ENCODE measurements at places on chromosomes 5 and 9.
A peak's percentile ranks its signal among the peaks of the same experiment; 100 is the strongest.

DNA sequence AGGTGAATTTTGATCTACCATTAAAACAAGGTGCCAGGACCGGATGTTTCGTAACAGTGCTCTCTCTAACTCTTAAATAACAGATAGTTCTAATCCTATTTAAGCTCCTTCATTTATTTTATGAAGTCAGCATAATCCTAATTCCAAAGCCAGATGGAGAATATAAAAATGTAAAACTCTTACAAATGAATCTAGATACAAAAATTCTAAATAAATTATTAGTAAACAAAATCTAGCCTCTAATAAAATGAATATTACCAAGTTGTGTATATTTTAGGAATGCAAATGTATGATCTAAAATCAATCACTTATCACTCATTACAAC, 32.4 kb upstream of the IL33 start:
- DNase-seq: no peak

- no peak for DNase-seq
Observed at GRCh38 chr9:18920141-18921084, 112.6 kb downstream of the SAXO1 start.

DNA sequence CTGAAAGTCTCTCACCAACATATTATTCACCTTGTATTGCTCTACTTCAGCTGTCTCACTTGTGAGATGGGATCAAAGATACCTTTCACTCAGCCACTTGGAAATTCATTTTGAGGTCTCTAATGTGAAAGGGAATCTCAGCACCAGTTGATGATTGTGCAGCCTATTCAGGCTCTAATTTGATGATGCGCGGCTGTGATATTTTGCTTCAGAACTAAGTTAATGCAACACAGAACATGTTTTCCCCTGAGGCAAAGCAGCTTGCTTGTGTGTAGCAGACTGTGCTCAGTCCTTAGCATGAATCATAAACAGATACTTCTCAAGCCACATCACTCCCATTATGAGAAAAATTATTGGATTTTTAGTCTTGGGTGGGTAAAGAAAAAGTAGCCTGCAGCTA, 378.8 kb downstream of the OSTF1 start:
- no peak for DNase-seq

DNA sequence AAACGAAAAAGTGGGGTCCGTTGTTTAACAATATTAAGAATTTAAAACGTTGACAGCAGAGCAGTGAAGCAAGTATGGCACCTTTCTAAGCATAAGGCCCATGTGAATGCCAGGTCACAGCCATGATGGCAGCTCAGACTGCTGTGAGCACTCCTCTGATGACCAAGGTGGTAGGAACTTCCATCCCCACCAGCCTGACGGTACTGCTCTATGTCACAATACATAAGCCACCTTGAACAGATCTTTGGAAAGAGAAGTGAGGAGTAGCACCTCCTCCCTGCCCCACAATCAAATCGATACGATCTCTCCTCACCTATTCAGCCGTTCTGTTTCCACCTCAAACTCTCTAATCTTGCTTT, 105.9 kb downstream of the DCP2 start:
- no peak for DNase-seq

- DNase-seq: no peak
Observed at GRCh38 chr5:84436866-84437265, 52.2 kb upstream of the EDIL3 start.

DNA sequence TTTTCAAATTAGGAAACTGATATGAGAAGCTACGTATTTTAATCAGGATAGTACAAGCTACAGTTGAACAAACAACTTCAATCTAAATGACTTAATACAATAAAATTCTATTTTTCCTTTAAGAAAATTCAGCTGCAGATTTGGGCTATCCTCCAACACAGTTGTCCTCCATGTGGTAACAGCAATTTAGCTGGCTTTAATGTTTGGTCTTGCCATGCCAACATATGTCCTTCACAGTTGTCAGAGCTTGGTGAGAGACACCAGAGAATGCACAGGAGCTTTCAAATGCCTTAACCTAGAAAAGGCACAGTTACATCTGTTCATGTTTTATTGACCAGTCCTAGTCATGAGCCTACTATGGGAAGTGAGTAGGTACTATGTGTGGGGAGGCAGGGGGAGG, 10.8 kb downstream of the FAM174A start:
- DNase-seq: no peak

DNA sequence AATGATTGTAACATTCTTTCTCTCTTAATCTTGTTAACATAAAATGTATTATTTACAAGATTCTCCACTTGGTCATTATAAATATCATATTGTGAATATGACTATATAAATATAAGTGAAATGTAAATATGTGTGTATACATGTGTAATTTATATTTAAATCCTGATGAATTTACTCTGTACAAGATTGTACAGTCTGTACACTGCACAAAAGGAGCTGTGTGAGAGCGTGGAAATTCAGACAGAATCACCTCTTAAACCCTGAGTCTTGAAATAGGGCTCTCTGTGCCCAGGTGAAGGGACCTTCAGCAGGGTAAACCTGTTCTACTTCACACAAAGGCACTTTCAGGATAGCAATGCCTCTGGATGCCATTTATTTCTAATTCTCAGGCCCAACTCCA, 456.0 kb downstream of the SEMA5A start:
- no peak for DNase-seq

DNA sequence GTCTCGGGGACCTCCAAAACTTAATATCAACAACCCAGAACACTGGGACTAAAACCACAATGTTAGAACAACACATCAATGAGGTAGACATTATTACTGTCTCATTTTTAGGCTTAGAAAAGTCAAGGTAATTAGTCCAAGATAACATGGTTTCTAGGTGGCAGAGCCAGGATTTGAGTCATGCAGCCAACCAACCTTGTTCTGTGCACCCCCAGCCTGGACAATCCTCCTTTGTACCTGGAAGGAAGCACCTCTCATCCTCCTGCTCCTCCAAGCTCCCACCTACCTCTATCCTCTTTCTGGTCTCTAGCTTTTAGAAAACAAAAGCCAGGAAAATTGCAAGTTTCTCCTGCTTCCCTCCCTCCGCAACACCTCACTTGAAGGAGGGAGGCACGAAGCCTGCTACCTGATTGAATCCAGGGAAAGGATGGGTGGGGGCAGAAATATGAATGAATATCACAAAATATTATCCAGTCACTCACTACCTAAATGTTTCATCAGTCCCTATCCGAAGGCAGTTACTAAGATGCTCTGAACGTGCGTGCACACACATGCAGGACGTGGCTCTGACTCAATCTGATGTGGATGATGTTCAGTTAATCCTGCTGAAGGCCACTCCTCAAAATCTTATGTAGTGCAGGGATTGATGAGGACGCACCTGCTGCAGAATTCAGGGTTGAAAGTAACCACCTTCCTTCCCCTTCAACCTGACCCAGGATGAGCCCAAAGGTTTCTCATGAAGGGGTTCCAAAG, 26.3 kb upstream of the TTC1 start:
- DNase-seq: no peak

DNA sequence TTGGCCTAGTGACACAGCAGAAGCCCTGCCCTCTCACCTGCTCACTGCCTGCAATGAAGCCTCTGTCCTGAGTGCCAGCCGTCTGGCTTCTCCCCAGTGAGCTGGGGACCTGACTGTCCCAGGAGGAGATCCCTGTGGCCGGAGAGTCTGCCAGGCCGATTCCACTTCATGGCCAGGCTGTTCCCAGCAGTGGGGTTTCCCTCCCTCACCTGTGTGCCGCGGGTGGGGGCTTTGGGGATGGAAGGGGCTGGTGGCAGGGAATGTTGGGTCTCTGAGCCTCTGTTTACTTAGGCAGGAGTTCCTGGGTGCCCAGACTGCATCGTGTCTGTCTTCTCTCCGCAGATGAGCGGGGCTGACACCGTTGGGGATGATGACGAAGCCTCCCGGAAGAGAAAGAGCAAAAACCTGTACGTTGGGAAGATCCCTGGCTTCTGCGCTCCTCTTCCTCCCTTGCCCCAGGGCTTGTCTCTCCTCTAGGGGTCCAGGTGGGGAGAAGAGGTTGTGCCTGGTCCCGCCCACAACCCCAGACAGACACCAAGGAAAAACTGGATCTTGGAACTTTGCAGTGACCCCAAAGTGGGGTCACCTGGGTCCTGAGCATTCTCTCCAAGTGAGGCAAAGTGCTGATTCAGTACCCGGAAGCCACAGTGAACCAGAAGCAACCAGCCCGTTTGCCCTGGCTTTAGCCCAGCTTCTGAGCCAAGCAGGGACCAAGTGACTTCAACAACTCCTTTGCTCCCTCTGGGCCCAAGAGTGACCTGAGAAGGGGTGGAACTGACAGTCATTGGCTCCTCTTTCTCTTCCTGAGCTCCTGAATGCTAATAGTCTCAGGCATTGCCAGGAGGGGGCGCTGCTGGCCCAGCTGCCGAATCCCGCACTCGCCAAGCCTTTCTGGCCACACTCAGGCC, 127.7 kb downstream of the RGS3 start:
- DNase-seq: peak; percentile 80

DNA sequence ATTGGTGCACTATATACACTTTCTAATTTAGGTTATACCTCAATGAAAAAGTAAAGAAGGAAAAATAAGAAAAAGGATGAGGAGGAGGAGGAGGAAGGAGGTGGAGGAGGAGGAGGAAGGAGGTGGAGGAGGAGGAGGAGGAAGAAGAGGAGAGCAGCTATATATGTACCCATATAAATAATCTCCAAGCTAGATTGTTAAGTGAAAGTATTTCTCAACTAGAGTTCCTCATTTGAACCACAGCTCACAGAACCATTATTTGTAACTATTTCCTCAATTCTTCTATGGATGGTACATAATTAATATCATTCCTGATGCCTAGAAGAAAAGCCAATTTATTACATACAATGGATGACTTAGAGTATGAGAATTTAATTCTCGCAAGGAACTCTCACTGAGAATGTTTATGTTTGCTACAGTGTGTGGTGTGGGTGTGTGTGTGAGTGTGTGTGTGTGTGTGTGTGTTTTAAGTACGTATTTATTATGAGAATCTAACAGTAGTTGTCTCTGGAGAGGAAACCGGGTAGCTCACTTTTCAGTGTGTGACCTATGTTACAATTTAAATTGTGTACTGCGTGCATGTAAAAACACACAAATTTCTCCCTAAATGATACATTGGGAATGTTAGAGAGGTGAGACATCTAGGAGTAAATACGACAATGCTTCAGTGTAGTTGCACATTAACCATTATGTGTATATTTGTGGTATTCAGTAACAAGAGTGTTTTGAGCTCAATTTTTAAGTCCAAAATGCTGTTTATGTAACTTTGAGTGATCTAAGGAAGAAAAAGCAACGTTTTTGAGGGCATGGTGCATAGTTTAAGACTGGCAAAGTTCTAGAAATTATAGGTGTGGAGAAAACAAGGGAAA, 20.2 kb upstream of the NREP start:
- DNase-seq: peak; percentile 14

DNA sequence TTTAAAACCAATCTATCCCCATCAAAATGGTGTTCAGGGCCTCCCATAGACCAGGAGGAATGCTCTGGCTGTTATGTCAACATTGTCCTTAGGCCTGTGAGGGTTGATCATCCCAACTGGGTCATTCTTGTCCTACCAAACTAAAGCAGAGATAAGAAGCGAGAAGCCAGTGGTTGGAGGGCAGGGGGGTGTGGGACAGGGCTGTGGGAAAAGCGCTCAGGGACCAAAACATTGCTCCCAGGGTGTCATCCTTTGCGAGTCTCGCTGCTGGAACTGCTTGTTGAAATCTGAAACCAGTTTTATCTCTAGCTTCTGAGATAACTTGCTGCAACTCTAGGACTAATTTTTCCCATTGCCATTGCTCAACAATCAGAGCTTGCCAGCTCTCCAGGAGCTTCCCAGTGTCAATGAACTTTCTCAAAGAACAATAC, 48.1 kb downstream of the SPATA31C2 start:
- DNase-seq: no peak

DNA sequence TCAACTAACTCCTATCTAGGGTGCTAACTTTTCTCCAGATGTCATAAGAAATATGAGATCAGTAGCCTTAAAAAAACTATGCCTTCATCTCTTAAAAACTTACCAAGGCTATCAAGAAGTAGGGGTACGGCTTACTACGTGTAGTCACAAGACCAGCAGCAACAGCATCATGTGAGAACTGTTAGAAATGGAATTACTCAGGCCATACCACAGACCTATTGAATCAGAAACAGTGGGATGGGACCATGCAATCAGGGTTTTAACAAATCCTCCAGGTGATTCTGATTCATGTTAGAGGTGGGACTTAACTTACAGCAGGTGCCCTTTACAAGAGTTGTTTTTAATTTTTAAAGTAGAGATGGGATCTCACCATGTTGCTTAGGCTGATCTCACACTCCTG, 4.6 kb downstream of the IFNE start:
- peak; percentile 30 for DNase-seq

DNA sequence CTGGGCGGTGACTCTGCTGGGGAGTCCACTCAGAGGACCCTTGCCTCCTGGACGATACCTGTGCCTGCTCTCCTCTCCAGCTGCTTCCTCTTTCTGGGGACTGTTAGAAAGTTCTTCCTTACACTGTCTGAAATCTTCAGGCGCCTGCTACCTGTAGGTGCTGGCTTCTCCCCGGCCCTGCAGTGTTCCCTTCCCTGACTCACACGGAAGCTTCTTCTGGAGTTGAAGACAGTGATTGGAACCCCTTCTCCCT, 562 bp downstream of the GSN start:
- DNase-seq: peak; percentile 40

GRCh38 chr9:89555451-89556375, 49.1 kb upstream of the GADD45G start:
- no peak for DNase-seq

DNA sequence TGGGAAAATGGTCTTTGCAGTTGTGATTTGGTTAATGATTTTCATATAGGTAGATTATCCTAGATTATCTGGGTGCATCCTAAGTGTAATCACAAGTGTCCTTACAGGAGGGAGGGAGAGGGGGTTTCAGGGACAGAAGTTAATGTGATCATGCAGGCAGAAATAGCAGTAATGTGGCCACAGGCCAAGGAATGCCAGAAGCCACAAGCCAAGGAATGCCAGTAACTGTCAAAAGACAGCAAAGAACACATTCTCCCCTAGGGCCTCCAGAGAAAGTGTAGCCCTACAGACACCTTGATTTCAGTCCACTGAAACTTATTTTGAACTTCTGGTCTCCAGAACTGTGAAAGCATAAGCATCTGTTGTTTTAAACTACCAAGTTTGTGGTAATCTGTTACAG, 2074.5 kb downstream of the MAT2B start:
- DNase-seq: no peak

DNA sequence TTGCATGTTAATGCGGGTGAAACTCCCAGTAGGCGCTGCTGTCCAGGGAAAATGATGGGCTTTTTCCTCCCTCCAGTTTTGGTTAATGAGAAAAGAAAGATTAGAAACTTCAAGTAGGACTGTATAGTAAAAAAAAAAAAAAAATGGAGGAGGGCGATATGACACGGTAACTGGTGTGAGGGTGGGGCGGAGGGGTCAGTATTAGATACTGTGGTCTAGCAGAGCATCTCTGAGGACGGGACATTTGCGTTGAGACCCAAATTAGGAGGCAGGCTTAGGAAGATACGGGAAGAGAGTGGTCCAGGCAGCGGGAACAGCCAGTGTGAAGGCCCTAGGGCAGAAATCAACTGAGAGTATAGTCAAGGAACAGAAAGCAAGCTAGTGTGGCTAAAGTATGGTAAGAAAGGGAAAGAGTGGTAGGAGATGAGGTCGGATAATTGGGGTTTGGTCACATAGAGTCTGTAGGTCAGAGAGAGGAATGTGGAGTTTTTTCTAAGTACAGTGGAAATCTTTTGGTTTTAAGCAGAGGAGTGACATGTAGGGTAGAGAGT, 707 bp downstream of the RMND5B start:
- DNase-seq: no peak
